ENCODE measurements at places on chromosomes 11 and 22.

DNA sequence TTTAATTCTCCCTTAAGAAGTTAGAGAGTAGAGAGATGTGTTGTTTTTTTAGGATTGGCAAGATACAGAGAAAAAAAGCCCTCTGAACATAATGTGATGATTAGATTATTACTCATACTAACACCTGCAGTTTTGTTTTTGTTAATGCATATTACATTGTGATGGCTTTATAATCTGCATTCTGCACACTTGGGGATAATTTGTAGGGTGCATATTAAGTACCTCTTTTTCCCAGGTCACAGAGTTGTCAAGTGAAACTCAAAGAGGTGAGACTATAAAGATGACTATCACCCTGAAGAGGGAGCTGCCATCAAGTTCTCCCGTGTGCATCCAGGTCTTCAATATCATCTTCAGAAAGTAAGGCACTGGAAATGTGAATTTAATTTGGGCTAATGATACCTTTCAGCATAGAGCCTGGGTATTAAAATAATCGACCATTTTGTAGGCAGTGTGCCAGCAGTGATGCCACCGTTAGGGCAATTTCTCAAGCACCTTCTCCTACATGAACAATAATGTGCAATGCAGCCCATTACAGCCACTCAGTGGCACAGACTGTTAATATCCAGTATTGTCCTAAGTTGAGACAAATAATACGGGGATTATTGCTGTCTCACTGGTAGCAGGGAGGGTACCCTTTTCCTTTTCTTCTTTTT is 16.2 kb downstream of the PIWIL4 start:
- DNase-seq: no peak

GRCh38 chr11:79400206-79400605 is 40.6 kb downstream of the TENM4 start:
- DNase-seq: no peak

GRCh38 chr11:33724644-33725035 is 11.6 kb downstream of the CD59 start:
- DNase-seq: no peak

DNA sequence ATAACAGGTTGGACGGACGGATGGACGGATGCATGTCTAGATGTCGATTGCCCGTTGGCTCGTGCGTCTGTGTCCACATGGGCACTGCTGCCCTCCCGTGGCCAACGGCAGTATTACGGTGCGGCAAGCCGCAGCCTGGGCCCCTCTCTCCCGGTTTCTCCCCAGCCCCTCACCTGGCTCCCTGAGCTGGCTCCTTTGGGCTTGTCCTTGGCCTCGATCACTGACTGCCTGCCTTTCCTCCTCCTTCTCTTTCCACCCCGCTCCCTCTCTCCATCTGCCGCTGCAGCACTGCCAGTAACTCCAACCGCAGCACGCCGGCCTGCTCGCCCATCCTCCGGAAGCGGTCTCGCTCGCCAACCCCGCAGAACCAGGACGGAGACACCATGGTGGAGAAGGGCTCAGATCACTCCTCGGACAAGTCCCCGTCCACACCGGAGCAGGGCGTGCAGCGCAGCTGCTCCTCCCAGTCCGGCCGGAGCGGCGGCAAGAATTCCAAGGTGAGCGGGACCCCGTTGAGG is 77.3 kb downstream of the SCN3B start:
- peak; percentile 43 for DNase-seq

GRCh38 chr11:123251657-123252344 is 56.8 kb upstream of the CLMP start:
- no peak for DNase-seq

GRCh38 chr22:36384766-36385481 is 2.8 kb downstream of the MYH9 start:
- peak; percentile 48 for DNase-seq
